ENCODE measurements at places on chromosomes 3 and 15.

DNA sequence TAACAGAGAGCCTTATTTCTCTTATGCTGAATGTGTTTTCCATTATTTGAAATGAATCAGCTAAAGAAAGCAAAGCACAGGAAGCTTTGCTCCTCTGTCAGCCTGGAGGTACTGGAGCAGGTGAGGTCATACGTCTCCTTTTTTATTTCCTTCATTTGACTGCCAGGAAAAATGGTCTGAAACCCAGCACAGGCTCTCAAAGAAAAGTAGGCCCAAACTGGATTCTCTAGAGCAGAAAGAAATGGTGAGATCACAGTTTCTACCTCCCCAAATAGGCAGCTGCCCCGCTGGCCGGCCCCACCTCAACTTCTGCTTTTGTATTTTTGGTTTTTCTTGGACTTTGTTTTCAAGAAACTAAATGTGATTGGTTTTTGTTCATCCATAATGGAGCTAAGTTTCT, 95.1 kb downstream of the RPL39L start:
- no peak for DNase-seq

- DNase-seq, result peak; percentile 19
These were observed 15.7 kb downstream of the KIF9 start for GRCh38 chr3:47266709-47267489.

- DNase-seq, result no peak
These were observed 155.5 kb upstream of the SLC24A5 start for GRCh38 chr15:47965297-47965696.

DNA sequence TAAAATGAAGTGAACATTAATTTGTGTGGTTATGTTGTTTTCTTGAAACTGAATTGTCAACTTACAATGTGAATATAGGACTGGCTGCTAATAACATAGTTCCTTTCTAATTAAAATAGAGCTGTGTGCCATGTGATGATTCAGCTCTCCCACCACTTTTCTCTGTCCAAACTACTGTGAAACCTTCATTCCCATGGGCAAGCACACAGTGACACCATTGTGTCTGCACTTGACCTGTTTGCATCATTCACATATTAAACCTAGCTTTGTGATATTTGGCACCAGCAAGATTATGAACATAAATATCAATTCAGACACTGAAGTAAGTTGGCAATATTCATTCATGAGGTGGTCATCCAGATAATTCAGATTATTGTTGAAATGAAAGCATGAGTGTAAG, 78.8 kb upstream of the TCF12 start:
- DNase-seq, result no peak

DNA sequence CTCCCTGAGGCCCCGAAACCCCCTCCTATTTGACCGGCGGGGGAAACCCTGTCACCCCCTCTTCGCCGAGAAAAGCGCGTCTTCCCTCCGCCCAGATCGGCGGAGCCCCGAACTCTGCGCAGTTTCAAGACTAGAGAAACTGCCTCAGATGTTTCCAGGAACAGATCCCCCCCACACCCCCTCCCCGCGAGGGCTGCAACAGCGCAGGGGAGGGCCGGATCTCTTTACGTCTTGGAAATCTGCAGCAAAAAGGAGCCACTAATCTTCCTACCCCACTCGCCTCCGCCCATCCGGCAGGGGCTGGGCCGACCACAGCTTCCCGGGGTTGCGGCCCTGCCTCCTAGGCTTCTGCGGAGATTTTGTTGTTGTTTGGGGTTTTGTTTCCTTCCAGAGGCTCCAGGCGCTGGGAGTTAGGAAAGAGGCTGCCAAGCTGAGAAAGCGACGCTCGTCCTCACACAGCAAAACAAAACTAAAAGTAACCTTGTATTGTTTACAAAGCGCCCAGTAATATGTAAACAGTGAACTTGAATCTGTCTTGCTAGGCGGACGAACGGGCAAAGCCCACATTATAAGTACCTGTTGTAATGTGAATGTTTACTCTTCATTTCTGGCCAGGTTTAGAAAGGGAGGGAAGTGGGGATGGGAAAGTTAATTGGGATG, 2.2 kb downstream of the FOXB1 start:
- peak; percentile 41 for DNase-seq

DNA sequence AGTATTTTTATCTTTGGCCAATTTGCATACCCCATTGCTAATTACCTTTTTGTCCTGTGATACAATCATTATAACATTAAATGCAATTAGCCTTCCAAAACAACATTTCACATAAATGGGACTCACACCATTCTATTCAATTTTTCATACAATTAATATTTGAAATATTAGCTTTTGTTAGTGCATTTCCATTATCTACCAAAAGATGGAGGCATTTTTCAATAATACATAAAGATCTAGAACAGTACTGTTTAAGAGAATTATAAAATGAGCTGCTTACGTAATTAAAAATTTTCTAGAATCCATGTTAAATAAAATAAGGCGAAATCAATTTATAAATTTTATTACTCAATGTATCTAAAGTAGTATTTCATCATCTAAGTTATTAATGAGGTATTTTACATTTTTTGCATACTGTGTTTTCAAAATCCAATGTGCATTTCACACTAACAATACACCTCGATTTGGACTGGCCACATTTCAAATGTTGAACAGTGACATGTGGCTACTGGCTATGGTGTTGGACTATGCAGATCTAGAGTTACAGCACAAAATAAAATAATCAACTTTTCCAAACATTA, 74.3 kb downstream of the TJP1 start:
- DNase-seq, result no peak

DNA sequence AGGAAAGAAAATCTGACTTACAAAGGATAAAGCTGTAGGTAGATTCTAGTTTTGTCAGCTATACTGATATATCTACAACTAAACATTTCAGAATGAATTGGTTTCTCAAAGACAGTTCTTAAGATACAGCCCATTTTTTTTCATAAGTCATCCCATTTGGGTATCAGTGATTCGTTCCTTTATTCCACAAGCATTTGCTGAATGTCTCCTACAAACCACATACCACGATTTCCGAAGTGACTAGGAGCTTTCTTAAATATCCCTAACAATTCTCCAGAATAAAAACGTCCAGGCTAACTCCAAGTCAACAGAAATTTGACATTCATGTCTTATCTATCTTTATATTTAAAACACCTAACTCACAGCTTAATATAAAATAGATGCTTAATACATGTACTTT, 59.8 kb downstream of the TP53BP1 start:
- no peak for DNase-seq

- DNase-seq, result no peak
These were observed 149.7 kb downstream of the RBMS3 start for GRCh38 chr3:29430558-29430971.

GRCh38 chr3:10697918-10698317, 118.1 kb upstream of the SLC6A11 start:
- no peak for DNase-seq

GRCh38 chr3:172084871-172085556, 45.6 kb downstream of the FNDC3B start:
- no peak for DNase-seq

GRCh38 chr3:69343875-69344274, 42.0 kb downstream of the FRMD4B start:
- no peak for DNase-seq

GRCh38 chr3:129835198-129835597, 58.3 kb downstream of the TMCC1 start:
- DNase-seq, result no peak

DNA sequence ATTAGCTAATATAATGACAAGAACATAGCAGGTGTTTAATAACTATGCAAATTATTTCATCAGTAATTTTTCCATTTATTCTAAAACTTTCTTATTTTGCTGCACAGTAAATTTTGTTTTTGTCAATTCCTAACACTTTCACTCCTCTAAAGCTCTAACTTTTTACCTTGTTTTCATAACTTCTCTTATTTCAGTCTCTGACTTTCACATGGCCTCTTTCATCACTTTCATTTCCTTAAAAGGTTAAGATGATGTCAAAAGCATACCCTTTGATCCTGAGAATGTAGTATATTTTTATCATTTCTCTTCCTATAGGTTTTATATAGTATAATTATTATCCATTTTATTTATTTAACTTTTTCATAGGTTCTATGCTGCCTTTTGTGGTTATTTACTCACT, 1325.8 kb upstream of the ALCAM start:
- DNase-seq, result no peak

DNA sequence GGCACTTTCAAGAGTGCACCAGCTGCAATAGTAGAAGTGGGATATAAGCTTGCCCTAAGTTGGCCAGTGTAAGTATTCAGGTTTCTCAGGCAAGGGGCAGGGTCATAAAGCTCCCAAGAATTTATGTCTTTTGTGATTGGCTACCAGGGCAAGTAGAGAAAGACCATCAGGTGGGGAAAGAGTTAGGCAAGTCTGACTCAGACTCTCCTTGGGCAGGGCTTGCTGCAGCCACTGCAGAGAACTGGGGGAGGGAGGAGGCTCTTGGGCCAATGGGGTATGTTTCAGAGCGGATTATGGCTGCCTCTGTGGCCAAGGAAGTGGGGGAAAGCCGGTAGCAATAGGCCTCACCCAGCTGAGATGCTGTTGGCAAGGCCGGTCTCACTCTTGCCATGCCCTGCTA, 44.6 kb upstream of the SLC25A36 start:
- DNase-seq, result no peak

DNA sequence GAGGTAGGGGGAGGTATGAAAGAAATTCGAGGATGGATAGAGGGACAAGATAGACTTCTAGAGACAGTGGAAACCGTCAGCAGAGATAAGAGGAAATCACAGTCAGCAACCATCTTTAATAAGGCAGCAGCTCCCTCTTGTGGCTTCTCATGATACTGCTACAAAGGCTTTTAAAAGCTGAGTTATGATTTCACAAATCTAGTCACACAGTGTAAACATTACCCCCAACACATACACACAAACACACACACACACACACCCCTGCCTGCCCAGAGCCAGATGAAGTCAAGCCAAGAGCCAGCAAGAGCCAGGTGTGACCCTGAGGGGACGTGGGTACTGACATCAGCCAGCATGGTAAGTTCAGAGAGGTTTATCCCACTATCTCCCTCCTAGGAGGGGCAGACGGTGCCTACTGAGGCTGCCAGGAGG, 18.9 kb upstream of the TGM5 start:
- peak; percentile 51 for DNase-seq

- DNase-seq, result no peak
These were observed 28.9 kb downstream of the IGSF10 start for GRCh38 chr3:151431940-151432339.

DNA sequence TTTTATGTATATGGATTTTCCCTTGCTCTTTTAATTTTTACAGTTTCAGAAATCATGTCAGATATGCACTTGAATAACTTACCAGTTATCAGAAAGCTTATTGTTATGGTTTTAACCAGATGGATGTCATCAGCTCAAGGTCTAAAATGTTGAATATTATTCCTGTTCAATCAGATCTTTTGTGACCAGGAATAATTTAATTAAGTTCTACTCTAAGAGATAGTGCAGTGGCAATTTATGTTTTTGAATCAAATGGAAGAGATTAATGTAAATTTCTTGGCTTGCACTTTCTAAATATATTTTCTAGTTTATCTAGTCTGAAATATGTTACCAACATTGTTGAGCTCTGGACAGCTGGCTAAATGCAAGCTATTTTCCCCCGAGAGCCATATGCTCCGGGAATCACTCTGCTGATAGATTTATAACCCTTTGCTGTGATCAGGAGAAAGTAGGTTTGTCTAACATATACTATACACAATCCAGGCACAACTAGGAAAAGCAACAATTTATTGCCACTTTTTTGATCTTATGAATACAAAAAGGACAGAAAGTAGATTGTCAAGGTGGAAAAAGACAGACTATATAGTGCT, 76.8 kb upstream of the CD96 start:
- no peak for DNase-seq

DNA sequence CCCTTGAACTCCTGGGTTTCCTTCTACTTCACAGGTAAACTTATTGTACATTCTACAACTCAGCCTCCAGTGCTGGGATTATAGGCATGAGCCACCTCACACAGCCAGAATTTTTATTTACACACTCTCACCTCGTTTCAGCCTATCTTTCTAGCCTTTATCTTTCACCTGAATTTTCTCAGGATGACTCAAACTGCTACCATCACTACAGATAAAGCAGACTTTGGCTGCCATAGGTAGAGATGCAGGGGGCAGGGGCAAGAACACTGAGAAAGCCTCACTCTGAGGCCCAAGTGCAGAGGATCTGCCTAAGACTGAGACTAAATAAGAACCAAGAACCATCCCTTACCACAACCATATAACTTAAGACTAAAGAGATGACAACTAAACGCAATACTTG, 59.0 kb downstream of the ETFA start:
- DNase-seq, result no peak

DNA sequence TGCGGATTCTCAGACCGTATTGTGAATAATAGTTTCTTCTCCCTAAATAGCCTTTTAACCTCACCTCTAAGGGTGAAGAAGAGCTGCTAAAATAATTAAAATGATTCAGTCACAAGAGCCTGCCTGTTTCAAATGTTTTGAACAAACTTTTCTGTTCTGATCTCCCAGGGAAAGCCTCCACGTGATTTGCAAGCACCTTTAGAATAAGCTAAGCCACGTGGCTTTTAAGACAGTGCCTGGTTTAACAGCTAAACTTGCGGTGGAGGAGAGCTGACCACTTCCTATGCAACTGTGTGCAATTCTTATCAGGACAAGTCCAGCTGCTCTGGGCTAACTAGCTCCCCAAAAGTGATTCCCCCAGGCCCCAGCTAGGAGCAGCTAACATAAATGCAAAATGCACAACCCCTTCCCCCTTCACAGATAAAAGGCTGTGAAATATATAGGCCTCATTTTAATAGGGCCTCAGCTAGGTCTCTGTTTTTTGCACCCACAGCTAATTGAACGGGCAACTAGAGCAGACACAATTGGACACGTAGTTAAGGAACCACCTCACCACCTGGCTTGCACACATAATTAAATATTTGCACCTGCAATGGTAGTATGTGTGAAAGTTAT, 401.2 kb upstream of the NR2F2 start:
- no peak for DNase-seq

- DNase-seq, result no peak
These were observed 65.9 kb upstream of the ARHGEF3 start for GRCh38 chr3:56867671-56868070.

DNA sequence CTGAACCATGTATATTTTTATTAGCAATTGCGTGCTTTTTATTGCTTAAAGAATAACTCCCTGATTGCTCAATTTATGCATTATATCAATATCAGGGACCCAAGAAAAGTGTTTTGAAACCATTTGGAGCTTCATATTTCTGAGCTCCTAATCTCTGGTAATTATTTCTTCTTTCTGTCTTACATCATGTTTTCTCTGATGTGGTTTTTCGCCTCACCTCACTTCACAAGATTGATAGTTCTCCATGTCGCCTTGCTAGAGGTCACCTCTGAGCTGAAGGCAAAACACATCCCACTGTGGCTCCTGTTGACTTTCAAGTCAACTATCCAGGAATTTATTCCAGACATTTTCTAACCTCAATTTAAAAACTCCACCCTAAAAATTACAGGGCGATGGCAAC, 837.4 kb downstream of the CADM2 start:
- DNase-seq, result no peak

DNA sequence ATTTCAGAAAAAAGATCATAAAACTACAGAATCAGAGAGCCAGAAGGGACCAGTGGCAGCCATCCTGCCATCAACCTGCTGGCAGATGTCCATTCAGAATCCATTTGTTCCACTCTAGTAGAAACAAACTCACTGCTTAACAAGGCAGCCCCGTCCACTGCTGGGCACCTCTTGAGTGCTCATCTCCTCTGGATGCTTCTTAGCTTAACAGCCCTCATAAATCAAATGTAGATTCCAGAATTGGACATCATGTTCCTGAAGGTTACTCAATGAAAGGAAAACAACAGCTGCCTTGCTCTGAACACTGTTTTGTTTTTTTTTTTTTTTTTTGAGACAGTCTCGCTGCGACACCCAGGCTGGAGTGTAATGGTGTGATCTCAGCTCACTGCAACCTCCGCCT, 37.3 kb downstream of the ABCC5 start:
- no peak for DNase-seq

- DNase-seq, result peak; percentile 41
These were observed 37.6 kb downstream of the VIPR1 start for GRCh38 chr3:42539871-42540714.
